ENCODE measurements at places on chromosomes 6 and 20. TPM values are rescaled to one million over a fixed set of nuclear protein-coding genes. Genes with fewer than 3 reads are reported as not detected.
A peak's percentile ranks its signal among the peaks of the same experiment; 100 is the strongest.

- DNase-seq = no peak
These were observed 365.8 kb upstream of the MARCKS start for GRCh38 chr6:113491376-113491775.

DNA sequence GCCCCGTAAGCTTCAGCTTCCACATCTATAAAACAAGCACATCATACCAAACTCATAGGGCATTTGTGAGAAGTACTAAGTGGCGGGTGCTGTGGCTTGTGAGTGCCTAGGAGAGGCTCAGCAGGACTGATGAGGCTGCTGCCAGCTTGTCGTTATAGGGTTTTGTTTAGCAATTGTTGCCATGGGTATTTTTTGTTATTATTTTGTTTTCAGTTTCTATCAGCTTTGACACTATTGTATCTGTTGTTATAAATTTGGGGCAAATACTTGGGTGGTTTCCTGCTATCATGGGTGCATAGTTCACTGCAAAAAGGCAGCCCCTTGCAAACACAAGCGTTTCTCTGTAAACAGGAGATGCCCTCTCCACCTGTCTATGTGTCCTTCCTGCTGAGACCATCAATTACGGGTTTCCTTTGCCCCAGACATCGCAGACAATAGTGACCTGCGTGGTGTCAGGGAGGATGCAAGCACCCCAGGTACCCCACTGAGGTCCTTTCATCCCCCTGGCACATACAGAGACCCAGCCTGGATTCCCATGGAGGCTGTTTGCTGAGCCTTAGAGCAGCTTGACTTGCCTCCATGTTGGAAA is 3.1 kb upstream of the CCDC167 start:
- DNase-seq = no peak

GRCh38 chr6:37489697-37490336 is 9.9 kb downstream of the CCDC167 start:
- no peak for DNase-seq

GRCh38 chr20:1894951-1895673 is at the start of gene SIRPA:
Gene SIRPA (plus strand): TSS chr20:1895407. CDS start chr20:1895448, 41 bp downstream.
- peak; percentile 86 for DNase-seq

GRCh38 chr6:137901454-137901853 is 34.4 kb downstream of the TNFAIP3 start:
- peak; percentile 22 for DNase-seq

The MDFI gene
- polyA plus RNA-seq = 7.1 TPM

The BPIFB4 gene
- polyA plus RNA-seq = not detected

- DNase-seq = no peak
These were observed 340.7 kb downstream of the LMBRD1 start for GRCh38 chr6:69456086-69456485.

DNA sequence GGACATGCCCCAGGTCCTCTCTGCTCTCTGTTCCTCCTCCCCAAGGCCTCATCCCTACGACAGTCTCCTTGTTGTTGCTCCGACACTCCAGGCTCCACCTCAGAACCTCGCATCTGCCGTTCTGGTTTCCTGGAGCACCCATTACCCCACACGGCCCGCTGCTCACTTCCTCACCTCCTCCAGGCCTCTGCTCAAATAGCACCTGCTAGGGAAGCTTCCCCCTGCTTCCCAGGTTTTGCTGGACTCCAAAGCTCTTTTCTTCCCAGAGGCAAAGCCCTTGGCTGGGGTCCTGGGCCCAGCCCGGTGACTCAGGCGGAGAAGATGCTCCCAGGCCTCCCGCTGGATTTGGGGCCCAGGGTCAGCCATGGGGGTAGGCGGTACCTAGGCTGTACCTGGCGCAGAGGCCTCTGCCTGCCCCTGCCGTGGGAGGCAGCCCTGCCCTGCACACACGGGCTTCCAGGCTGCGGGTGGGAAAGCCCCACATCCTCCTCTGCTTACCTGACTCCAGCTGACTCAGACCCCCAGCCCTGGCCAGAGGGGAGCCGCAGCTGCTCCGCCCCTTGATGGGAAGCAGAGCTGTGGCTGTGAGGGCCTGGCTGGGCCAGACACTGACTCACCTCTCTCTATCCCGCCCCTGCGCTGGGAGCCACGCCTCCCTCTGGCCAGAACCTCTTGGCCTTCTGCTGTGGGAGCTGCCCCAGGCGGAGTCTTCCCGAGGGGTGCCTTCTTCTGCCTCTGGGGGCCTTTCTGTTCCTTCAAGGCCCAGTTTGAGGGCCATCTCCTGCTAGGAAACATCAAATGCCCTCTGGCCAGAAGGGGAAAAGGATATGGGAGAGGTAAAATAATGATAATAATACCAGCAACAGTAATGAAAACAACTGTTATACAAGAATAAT is 130.5 kb downstream of the CEBPB start:
- DNase-seq = peak; percentile 73

- DNase-seq = no peak
These were observed 284.8 kb downstream of the BTBD9 start for GRCh38 chr6:38354905-38355304.

DNA sequence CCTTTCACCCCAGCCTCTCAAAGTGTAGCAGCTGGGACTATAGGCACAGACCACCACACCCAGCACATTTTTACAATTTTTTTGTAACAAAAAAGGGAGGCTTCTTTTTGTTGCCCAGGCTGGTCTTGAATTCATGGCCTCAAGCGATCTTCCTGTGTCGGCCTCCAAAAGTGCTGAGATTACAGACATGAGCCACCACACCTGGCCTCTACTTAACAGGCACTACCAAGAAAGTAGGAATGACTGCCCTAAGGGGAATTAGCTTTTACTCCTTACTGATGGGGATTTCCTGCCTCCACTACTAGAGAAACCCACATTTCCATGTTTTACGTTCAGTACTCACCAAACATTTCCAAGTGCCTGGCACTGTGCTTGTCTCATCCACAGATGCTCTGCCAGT is 109.6 kb downstream of the CARMIL1 start:
- no peak for DNase-seq

GRCh38 chr20:36550790-36551299 is 9.5 kb downstream of the MYL9 start:
- no peak for DNase-seq

The FAM217B gene
- 3.6 TPM for polyA plus RNA-seq

DNA sequence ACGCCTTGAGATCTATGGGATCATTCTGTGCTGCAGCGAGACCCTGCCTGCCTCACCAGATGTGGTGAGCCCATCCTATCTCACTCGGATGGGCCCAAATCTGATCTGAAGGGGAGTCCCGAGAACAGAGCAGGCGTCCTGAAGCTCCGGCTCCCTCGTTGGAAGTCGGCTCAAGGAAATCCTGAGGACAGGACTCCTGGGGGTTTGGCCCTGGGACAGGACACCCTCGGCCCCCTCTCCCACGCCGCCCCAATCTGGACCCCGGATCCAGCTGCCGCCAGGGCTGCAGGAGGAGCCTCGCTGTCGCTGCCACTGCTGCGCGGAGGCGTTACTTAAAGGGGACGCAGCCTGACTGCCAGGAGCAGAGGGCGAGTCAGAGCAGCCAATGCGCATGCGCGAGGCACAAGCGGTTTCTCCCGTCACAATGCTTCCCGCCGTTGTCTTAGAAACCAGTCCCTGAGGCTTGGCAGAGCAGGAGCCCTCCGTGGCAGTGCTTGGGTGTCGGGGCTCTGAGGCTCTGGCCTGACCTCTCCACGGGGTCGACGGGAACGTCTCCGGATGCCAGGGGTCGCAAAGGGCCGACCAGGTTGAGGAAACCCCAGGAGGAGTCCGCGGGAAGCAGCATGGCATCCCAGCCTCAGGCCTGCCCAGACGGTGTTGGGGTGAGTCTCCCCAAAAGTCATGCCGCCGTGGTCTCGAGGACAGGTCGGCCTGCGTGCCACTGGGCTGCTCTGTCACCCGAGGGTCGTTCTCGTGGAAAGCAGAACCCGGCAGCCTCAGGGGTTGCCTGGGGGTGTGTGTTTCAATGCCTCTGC is 1567.8 kb upstream of the DEFB115 start:
- peak; percentile 56 for DNase-seq

DNA sequence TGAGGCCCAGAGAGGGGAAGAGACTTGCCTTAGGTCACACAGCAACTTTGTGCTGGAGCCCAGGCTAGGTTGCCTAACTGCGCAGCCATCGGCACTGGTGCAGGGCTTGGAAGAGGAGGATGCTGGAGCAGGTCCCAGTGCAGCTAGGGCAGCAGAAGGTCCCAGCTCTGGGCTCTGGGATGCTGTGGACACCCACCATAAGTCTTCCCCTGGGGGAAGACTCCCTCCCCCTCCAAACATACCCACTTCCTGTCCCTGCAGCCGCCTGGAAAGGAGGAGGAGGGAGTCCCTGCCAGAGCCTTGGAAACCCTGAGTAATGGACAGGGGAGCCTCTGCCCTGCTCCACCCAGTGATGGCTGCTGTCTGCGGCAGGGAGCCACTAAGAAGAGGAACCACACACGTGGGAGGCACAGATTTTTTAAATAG is 93.6 kb downstream of the NCR2 start:
- no peak for DNase-seq

The PNPLA1 gene
- polyA plus RNA-seq = 1.3 TPM

DNA sequence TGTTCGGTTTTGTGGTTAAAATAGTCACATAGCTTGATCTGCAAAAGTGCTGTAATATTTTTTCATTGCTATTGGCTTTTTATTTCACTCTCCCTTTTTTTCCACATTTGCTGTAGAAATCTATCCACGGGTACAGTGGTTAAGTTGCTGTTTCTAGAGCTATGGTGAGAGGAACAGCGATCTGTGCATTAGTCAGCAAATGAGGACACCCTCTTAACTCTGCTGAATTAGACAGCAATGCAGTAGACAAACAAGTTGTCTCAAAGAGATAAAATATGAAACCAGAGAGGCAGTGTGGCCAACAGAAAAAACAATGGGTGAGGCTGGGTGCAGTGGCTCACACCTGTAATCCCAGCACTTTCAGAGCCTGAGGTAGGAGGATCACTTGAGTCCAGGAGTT is 17.6 kb upstream of the SYNJ2 start:
- DNase-seq = no peak

- no peak for DNase-seq
These were observed 74.6 kb upstream of the RNF24 start for GRCh38 chr20:4089756-4090487.

The PFDN4 gene
- 25.9 TPM for polyA plus RNA-seq

GRCh38 chr6:43211955-43212354 is 17.3 kb downstream of the DNPH1 start:
- peak; percentile 48 for DNase-seq

GRCh38 chr6:65979120-65979519 is 272.1 kb upstream of the EYS start:
- no peak for DNase-seq

DNA sequence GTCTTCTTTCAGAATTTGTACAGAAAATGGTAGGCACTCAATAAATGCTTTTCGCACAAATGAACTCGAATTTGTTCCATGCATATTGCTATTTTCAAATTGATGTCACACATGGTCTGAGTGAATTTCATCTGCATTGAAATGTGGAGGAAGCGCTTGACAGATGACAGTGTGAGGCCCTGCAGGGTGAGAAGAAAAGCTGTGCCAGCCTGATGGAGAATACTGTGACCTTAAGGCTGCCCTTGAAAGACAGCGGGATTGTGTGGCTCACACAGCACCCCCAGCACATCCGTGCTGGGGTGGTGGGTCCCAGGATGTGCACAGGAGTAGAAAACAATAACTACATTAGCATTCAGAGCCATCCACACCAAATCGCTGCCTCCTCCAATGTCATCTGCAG is 14.8 kb upstream of the MCHR2 start:
- no peak for DNase-seq

The TP53RK gene
- 12.4 TPM for polyA plus RNA-seq

The HMGCLL1 gene
- not detected for polyA plus RNA-seq

The OOEP gene
- not detected for polyA plus RNA-seq

The TEAD3 gene
- polyA plus RNA-seq = 17.8 TPM

DNA sequence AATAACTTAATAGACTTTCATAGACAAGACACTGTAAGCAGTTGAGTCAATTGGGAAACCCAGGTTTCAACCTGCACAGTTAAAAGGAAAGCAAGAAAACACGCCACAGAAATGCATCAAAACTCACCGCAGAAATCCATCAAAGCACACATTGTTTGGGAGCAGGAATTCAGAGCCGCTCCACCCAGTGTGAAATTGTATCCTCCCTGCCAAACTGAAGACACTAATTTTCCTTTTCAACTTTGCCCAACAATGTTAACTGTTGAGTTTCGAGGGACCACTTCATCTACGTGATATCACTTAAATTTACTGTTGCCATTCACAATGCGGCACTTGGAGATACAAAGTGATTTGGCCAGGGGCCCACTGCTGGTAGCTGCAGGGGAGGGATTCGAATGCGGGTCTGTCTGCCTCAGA is 92.7 kb downstream of the DACT2 start:
- no peak for DNase-seq

The GPRC6A gene
- polyA plus RNA-seq = not detected

DNA sequence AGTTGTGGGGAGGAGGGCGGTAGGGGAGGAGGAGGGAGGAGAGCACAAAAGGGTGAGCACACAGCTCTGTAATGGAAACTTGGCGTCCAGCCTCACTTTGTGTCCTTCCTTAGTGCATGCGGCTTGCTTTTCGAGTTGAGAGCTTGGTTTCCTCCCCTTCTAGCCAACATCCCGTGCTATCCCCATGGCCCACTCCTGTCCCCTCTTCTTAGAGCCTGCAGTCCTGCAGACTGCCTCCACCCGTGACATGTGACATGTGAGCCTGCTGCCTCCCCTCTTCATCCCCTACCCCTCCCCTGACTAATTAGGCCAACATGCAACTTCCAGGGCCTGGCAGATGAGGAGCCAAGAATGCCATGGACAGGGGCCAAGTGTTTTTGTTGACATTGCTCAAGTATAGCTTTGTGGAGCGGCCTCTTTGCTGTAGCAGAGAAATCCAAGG is 63.2 kb downstream of the SLC24A3 start:
- DNase-seq = peak; percentile 54

The RIPPLY2 gene
- 0.19 TPM for polyA plus RNA-seq

DNA sequence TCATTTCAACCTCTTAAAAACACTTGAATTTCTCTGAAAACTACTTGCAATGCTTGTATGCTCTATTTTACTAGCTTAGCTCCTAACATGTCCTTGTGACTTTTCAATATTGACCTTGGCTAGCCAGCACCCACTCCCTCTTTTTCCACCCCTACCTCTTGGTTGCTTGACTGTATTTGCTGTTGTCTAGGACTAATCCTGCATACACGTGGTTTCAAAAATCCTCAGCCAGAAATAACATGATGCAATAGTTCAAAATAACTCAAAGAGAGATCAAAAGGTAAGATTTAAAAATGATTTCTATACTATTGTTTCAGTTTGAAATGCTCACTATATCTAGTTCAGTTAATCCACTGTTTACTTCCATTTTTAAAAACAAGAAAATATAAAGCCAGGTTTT is 102.3 kb upstream of the TBX18 start:
- DNase-seq = no peak

DNA sequence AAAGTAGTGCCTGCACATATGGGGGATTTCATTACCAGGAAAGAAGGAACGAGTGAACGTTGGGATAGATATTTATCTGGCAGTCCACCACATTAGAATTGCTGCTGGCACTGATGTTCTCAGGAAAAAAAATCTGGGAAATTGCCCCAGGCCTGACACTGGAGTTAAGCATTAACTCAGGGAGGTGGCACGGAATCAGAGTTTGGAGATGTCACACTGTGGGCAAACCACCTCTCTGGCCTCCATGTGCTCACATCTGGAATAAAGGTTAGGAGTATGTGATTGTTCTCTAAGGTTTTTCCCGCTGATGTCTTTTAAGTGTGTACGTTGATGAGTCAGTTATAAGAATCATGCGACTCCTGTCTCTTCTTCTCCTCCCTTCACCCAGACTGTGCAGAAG is 7.9 kb downstream of the TGM3 start:
- DNase-seq = no peak

GRCh38 chr6:160137989-160138835 is 16.6 kb downstream of the SLC22A1 start:
- DNase-seq = peak; percentile 76
